Glutamatergic neuron (in vitro differentiated cells): ENCODE measurements at places on chromosomes 5 and 9. TPM values are rescaled to one million over a fixed set of nuclear protein-coding genes. Genes with fewer than 3 reads are reported as not detected.
A peak's percentile ranks its signal among the peaks of the same experiment; 100 is the strongest.

The PCDHB3 gene
- 36.9 TPM for total RNA-seq

The DIRAS2 gene
- total RNA-seq, result 0.27 TPM

The TIMD4 gene
- not detected for total RNA-seq

The ADGRV1 gene
- 18.2 TPM for total RNA-seq

The CRHBP gene
- total RNA-seq, result not detected

The SH3RF2 gene
- total RNA-seq, result not detected

The PRSS3 gene
- total RNA-seq, result not detected

The SGCD gene
- 0.20 TPM for total RNA-seq

- no peak for DNase-seq
- peaks cover 2% of the 10 kb centered on the region for H3K27me3 ChIP-seq
- no peak overlapping the region for H3K4me3 ChIP-seq
- no peak overlapping the region for H3K27ac ChIP-seq
- no peaks in the 10 kb centered on the region for H3K4me1 ChIP-seq
Measured at GRCh38 chr5:154541553-154541952, 63.5 kb upstream of the HAND1 start.

GRCh38 chr5:133249593-133249992 is 197.8 kb downstream of the HSPA4 start:
- no peaks in the 10 kb centered on the region for H3K27me3 ChIP-seq
- no peak for DNase-seq
- H3K36me3 ChIP-seq, result peaks cover 6% of the 10 kb centered on the region
- H3K4me3 ChIP-seq, result no peak overlapping the region
- no peak overlapping the region for H3K27ac ChIP-seq

DNA sequence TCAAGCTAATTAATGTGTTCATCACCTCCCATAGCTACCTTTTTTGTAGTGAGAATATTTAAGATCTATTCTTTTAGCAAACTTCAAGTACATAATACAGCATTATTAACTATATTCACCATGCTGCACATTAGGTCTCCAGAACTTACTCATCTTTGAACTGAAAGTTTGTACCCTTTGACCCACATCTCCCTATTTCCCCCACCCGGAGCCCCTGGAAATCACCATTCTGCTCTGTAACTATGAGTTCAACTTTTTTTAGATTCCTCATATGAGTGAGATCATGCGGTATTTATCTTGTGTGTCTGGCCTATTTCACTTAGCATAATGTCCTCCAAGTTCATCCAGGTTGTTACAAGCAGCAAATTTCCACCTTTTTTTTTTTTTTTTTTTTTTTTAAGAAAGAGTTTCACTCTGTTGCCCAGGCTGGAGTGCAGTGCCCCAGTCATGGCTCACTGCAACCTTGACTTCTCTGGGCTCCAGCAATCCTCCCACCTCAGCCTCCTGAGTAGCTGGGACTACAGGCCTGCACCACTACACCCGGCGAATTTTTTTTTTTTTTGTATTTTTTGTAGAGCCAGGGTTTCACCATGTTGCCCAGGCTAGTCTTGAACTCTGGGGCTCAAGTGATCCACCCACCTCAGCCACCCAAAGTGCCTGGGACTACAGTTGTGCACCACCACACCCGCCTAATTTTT is 100.4 kb upstream of the SAP30L start:
- no peak for DNase-seq
- H3K27ac ChIP-seq, result no peak overlapping the region
- no peaks in the 10 kb centered on the region for H3K36me3 ChIP-seq
- H3K27me3 ChIP-seq, result no peaks in the 10 kb centered on the region

DNA sequence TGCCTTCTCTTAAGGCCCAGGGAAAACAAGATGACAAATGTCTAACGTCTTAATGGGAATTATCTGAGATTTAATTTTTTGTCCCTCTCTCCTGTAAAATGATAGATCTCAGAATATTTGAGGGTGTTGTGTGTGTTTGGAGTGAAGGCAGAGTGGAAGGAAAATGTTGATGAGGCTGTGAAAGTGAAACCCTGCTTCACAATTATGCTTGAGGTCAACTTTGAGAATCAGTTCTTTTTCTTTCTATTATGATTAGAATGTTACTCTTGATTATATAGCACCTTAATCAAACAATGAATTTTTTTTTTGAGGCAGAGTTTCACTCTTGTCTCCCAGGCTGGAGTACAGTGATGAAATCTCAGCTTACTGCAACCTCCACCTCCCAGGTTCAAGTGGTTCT is 5.5 kb upstream of the LOX start:
- no peaks in the 10 kb centered on the region for H3K36me3 ChIP-seq
- H3K4me1 ChIP-seq, result no peaks in the 10 kb centered on the region
- DNase-seq, result no peak
- no peak overlapping the region for H3K27ac ChIP-seq

DNA sequence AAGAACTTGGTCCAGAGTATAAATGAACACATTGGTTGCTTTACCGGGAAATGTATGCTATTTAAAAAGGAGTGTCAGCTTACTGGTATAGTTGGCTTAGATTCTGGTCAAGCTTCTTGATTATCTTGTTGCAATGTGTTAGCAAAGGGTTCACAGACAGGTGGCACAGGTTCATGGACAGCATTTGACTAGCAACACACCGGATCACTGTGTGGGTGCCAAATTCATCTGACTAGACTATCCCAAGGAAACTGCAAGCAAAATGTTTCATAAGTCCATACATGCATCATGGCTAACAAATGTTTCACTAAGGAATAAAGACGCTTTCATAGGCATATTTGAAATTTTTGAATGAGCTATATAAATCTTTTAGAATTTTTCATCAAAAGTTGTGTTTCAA is 274.1 kb downstream of the PLK2 start:
- H3K4me3 ChIP-seq, result no peak overlapping the region
- no peaks in the 10 kb centered on the region for H3K4me1 ChIP-seq
- no peak overlapping the region for H3K27ac ChIP-seq
- DNase-seq, result no peak
- H3K27me3 ChIP-seq, result no peaks in the 10 kb centered on the region

GRCh38 chr9:8282535-8282934 is 483.0 kb upstream of the DMAC1 start:
- peaks cover 4% of the 10 kb centered on the region for H3K36me3 ChIP-seq
- H3K4me1 ChIP-seq, result peaks cover 19% of the 10 kb centered on the region
- no peak overlapping the region for H3K4me3 ChIP-seq
- DNase-seq, result peak; percentile 26
- peak overlapping the region; percentile 81 for H3K27ac ChIP-seq
- H3K27me3 ChIP-seq, result no peaks in the 10 kb centered on the region

DNA sequence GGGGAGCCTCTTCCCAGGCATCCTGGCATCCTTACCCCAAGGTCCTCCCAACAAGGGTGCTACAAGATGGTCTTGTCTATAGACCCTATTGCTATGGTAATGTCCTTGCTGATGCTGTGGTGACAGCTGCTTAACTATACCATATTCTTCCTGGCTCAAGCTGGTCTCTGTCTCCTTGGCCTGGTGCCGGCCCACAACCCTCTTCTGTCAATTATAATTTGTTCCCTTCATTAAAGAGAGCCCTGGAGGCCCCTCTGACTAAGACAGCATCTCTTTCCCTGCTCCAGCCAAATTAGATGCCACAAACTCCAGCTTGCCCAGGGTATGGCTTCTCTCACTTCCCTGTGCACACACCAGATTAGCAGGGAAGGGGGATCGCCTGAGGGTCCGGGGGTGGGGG is 86.7 kb downstream of the PSD2 start:
- DNase-seq, result no peak
- peaks cover 4% of the 10 kb centered on the region for H3K4me1 ChIP-seq
- H3K36me3 ChIP-seq, result no peaks in the 10 kb centered on the region
- H3K27ac ChIP-seq, result no peak overlapping the region
- peaks cover 12% of the 10 kb centered on the region for H3K27me3 ChIP-seq
- H3K4me3 ChIP-seq, result no peak overlapping the region

GRCh38 chr5:27458287-27458686 is 419.9 kb upstream of the CDH9 start:
- no peak overlapping the region for H3K4me3 ChIP-seq
- no peaks in the 10 kb centered on the region for H3K36me3 ChIP-seq
- no peak overlapping the region for H3K27ac ChIP-seq
- H3K4me1 ChIP-seq, result peaks cover 2% of the 10 kb centered on the region
- no peak for DNase-seq
